Fibroblast of villous mesenchyme (primary cell): ENCODE measurements at places on chromosomes 13 and 19. TPM values are rescaled to one million over a fixed set of nuclear protein-coding genes. Genes with fewer than 3 reads are reported as not detected.

DNA sequence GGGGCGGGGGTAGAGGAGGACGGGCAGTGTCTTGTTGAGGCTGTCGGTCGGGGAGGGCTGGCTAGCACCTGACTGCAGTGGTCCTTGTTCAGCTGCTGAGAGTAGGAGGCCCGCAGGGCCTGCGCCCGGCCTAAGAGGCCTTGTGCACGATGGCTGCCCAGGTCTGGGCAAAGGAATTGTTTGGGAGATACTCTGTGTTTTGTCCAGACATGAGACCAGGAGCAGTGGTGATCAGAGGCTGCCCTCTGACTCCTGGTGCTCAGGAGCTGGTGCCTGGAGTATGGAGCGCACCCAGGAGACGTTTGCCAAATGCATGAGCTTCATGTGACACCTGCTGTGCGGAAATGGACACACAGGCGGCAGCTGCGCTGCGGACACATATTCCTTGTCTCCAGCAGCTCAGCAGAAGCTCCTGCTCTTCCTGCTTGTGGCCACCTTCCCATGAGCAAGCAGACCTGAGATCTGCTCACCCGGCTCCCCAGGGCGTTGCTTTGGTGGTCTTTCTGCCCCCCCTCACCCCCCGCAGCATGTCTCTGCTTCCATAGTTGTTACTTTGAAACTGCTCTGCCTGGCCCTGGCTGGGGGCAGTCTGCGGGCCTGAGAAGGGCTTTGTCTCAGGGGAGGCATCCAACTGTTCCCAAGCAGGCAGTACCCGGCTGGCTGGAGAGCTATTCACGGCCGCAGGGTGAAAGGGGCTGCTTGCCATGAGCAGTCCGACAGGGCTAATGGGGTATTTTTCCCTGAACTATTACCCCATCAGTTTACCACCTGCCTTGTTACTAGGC, 163.9 kb downstream of the TEX29 start:
- DNase-seq: no peak

- no peak for DNase-seq
Measured at GRCh38 chr13:20701461-20701860, 2.0 kb upstream of the IL17D start.

GRCh38 chr19:46924874-46925547, 64.2 kb downstream of the ARHGAP35 start:
- DNase-seq: no peak

DNA sequence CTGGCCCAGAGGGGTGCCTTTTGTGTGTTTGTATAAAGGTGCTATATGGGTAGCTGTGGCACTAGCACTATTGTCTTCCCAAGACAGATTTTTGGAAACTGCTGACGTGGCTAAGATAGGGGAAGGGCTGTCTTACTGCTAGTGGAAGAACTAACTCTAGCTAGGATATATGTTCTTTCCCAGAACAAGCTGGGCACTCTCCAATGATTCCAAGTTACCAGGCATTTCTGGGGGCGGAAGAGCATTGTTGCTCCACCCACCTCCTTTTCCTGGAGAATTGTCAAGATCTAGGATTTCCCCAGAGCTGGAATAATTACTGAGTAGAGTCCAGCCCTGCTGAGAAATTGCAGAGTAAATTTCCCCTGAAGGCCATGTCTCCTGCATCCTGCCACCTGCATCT, 408.3 kb downstream of the KLF5 start:
- no peak for DNase-seq

DNA sequence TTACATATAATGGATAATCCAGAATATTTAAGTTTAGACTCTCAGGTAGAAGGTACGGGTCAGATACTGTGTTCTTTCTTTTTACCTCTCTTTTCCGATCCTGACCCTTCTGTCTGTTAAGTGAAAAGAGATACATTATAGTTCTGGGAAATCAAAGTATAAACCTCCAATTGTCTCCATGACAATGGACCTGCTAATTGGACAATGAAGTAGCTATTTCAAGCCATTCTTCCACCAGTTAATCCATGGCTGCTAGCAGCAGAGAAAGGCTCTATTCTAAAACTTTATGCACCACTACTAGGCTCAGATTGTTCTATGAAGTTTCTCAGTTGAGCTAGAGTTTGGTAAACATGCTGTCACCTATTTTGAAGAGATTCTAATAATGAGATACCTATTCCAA, 8.3 kb upstream of the NBEA start:
- DNase-seq: no peak

- DNase-seq: no peak
Measured at GRCh38 chr13:111343186-111343805, 22.9 kb downstream of the TEX29 start.

DNA sequence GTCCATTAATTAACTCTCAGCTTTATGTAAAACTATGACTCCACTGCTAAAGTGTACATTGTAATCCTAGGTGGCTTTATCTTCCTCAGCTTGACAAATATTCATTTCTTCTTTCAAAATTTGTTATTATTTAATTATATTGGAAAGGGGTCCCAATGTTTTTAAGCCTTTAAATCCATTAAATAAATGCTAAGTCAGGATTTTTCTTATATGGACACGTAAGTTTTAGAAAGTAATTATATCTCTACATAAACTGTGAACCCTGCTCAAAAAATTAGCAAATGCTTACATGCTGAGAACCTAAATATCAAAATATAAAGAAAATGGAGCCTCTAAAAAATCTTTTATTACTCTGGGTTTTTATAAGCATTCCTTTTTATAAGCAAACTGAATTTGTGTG, 78.2 kb upstream of the MIR17HG start:
- DNase-seq: no peak

GRCh38 chr13:110471833-110472162, 89.7 kb downstream of the RAB20 start:
- DNase-seq: peak; percentile 60

- DNase-seq: no peak
Measured at GRCh38 chr13:61188057-61188456, 227.6 kb downstream of the PCDH20 start.

- no peak for DNase-seq
Measured at GRCh38 chr13:110811771-110812120, 98.2 kb downstream of the ING1 start.

Gene ZNF587B
- total RNA-seq: 25.1 and 28.1 TPM in 2 replicates

Gene MBD3L2
- not detected in 2 replicates for total RNA-seq

DNA sequence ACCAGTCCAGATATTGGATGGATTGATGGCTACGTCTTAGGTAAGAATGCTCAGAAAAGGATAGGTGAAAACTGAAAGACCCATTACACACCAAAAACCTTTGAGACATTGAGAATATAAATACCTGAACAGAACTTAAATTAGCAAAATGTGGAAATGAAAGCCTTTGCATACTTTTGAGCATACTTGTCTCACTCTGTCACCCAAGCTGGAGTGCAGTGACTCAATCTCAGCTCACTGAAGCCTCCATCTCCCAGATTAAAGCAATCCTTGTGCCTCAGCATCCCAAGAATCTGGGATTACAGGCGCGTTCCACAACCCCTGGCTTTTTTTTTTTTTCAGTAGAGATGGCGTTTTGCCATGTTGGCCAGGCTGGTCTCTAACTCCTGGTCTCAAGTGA, 695.3 kb downstream of the DACH1 start:
- no peak for DNase-seq

- DNase-seq: no peak
Measured at GRCh38 chr13:36086117-36086516, 45.1 kb downstream of the DCLK1 start.

Gene CATSPERD
- total RNA-seq: not detected in 2 replicates

- DNase-seq: peak; percentile 39
Measured at GRCh38 chr19:21604951-21605476, 99.6 kb downstream of the ZNF429 start.

DNA sequence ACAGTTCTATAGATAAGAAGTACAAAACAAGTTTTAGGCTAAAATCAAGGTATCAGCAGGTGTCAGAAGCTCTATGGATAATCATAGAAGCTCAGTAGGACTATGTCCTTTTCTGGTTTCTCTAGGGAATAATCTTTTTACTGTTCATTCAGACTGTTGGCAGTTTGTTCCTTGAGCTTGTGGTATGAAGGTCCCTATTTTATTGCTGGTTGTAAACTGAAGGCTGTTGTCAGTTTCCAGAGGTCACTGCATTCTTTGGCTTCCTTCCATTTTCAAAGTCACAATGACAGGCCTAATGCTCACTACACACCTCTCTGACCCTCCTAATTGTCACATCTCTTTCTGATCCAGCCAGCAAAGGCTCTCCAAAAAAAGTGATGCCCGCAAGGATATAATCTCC, 337.9 kb upstream of the EDNRB start:
- no peak for DNase-seq

DNA sequence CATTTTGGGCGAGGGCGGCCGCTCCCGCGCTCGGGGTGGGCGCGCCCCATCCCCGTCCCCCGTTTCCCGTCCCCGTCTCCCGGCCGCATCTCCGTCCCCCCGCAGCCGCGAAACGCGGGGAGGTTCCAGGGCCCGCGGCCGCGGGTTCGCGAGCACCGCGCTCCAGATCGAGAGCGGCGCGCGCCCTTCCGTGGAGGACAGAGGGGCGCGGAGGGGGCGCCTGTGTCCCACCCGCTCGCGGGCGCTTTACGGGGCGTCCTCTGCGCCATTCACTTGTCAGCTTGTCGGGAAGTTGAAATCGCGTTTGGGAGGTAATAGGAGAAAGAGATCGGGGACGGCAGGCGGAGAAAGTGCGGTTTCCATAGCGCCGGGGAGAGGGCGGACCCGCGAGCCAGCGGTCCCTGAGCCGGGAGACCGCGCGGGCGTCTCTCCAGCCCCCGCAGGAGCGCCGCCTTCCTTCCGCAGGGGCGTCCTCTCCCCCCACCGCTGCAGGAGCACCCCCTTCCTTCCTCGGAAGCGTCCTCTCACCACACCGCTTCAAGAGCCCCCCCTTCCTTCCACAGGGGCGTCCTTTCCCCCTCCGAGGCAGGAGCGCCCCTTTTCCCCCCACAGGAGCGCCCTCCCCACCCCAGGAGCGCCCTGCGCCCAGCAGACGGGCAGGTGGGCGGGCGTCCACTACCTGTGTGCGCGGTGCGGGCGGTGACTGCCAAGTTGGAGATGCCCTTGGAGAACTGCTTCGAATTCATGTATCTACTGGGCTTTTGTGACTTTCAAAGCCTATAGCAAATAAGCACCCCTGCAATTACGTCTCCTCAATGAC, 962 bp upstream of the IRS2 start:
- DNase-seq: peak; percentile 53

GRCh38 chr13:26831336-26831908, 70.8 kb upstream of the GPR12 start:
- DNase-seq: no peak

DNA sequence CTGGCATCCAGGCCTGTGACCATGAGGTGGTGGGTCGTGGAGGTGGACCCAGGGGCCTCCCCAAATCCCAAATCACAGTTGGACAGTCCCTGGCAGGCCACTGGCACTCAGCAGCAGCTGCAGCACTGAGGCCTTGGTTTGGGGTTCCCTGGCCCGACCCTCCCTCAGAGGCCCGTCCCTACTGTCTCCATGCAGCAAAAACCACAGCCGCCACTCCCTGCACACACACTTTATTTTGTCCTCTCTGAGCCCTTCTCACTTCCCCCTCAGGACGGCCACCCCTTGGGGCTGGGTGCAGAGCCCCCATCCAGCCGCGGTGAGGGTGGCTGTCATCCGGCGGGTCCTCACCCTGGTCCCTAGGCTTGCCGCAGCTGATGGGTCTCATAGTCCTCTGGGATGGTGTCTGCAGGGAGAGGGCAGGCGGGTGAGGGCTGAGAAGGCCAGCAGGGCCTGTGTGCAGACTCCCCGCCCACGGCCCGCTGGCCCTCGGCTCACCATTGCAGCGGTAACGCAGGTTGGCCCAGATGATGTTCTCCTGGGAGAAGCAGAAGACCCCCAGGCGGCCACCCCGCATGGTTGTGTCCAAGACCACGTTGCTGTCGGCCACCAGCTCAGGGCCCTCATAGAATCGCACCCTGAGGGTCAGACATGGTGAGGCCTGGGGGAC, 8.4 kb downstream of the COMP start:
- no peak for DNase-seq

Gene OSCAR
- total RNA-seq: under 0.01 and 0.64 TPM in 2 replicates

GRCh38 chr13:32135655-32136054, 104.1 kb downstream of the FRY start:
- no peak for DNase-seq

GRCh38 chr19:4456476-4456842, 1.1 kb downstream of the UBXN6 start:
- peak; percentile 83 for DNase-seq

DNA sequence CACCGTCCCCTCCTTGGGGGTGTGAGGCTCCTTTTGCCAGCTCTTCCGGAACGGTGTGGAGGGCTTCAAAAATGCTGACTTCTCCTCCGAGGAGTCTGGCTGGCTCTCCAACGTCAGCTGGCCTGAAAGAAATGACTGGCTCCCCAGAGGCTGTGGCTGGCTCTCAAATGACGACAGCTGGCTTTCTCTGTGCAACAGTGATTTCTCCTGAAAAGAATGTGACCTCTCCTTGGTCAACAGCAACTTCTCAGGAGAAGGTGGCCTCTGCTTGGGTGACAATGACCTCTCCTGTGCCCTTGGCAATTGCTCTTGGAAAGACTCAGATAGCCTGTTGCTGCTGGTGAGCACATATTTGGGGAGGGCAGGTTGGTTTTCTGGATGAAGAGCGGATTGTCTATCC, 29.2 kb downstream of the ONECUT3 start:
- DNase-seq: no peak

- DNase-seq: peak; percentile 31
Measured at GRCh38 chr13:111184458-111185401, 69.6 kb downstream of the ARHGEF7 start.

GRCh38 chr19:35887197-35887596, 13.1 kb downstream of the NFKBID start:
- DNase-seq: no peak

Gene PSG2
- 0.32 and 5.2 TPM in 2 replicates for total RNA-seq

GRCh38 chr19:47707135-47707925, 5.9 kb upstream of the EHD2 start:
- DNase-seq: peak; percentile 73

Gene CDC37
- 140 and 164 TPM in 2 replicates for total RNA-seq

- DNase-seq: peak; percentile 88
Measured at GRCh38 chr19:57559404-57560025, at the start of gene ZNF550. Gene ZNF550 (minus strand): TSS chr19:57559863. CDS start chr19:57559682, 181 bp downstream.

DNA sequence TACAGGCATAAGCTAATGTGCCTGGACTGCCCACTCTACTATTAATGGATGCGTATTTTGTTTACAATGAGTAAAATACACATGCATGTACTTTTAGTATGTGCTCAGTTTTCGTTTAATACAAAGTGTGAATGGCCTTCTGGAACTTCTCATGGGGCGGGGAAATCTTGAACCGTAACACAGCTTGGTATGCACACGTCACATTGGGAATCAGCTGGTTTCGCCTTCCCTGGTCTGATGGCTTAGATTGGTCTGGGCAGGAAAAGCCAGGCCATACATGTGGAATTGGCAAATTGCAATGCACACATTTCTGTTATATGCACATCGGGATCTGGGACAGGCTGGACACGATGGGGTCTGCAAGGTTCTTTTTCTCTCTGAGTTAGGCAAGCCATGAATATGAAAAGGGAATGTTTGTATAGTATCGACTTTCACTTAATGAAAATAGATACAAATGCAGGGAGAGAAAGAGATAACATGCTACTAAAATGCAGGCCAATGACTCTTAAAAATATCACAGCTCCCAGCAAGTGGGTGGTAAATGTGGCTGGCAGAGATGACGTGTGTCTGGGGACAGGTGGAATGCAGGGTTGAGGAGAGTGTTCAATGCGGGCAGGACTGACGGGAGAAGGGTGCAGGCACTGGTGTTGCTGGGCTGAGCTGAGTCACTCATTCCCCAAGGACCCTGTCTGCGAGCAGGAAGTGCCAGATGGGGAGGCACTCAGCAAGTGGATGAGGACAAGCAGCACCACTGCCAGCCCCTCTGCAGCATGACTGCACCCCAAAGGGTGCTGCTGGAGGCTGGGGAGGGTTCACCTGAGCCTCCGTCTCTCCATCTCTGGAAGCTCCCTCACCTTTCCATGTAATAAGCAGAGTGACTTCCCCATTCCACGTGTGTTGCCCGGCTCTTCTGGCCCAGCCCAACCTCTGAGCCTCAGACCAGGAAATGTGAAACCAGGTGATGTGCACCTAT, 204.0 kb upstream of the GPR12 start:
- DNase-seq: peak; percentile 75
